Fibroblast of skin of right quadriceps (primary cell): ENCODE measurements at places on chromosomes 5 and 9.

GRCh38 chr9:15293804-15294316 lies 13.2 kb downstream of the TTC39B start:
- peak; percentile 46 for DNase-seq

GRCh38 chr5:91103353-91104061 lies 279.6 kb downstream of the ARRDC3 start:
- peak; percentile 36 for DNase-seq

GRCh38 chr5:142012186-142012785 lies 541 bp downstream of the GNPDA1 start:
- DNase-seq: no peak

DNA sequence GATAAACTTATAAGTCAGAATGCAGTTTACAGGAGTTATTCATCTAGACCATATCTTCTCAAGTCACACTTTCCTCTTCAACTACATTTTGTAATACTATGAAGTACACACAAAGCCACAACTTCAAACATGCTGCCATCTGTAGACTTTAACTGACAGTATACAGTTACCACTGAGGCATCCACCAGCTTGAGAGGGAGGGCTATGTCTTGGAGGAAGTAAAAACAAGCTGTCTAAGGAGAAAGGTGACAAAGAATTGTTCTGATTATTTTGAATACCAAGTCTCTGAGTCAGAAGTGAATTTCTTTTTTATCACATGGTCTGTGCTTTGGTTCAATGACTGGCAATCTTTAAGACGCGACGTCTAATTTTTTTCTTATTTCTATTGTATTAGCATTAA lies 97.6 kb upstream of the CDH10 start:
- peak; percentile 2 for DNase-seq

GRCh38 chr5:153470736-153471135 lies 19.7 kb upstream of the GRIA1 start:
- DNase-seq: no peak

DNA sequence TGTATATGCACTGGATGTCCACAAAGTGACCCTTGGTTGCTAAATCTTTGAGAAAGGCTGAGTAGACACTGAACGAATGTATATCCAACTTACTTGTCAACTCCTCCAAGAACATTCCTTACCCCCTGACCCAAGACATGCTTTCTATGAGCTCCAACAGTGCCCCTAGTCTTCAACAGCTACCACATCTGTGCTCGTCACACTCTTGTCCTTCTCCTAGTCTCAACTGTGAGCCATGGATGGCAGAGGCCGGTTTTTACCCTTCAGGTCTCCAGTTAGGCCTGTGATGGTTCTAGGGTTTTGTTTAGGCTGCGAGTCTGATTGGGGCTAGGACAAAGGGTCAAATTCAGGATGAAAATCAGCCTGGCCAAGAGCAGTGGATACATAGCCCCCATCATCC lies 19.0 kb upstream of the GPX3 start:
- no peak for DNase-seq

- DNase-seq: no peak
Measured at GRCh38 chr5:130035388-130035787, 131.1 kb downstream of the CHSY3 start.

GRCh38 chr5:172608773-172609172 lies 32.3 kb upstream of the NEURL1B start:
- no peak for DNase-seq

GRCh38 chr5:138932171-138932810 lies 57.2 kb upstream of the LRRTM2 start:
- DNase-seq: no peak

DNA sequence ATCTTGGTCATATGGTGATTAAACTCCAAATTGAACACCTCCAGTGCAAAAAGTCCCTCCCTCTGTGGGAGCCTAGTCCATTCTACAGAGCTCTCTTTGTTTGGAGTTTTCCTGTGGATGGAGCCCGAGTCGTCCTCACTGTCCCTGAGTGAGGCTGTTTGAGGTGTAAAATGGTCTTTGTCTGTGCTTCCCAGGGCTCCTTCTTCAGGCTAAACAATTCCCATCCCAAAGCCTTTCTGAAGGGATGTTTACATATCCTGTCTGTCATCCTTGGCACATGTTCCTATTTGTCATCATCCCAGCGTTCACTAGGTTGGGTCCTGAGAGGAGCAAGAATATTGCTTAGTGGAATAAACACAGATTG lies 68.9 kb downstream of the COL27A1 start:
- DNase-seq: peak; percentile 69
